Activated CD8-positive, alpha-beta memory T cell treated with anti-CD3 and anti-CD28 coated beads, Interleukin-2, amount 50 U/mL, for 4 hours (primary cell): ENCODE measurements at places on chromosomes 5 and 9.

GRCh38 chr5:155313518-155313917 is 300.0 kb downstream of the KIF4B start:
- no peak for DNase-seq

DNA sequence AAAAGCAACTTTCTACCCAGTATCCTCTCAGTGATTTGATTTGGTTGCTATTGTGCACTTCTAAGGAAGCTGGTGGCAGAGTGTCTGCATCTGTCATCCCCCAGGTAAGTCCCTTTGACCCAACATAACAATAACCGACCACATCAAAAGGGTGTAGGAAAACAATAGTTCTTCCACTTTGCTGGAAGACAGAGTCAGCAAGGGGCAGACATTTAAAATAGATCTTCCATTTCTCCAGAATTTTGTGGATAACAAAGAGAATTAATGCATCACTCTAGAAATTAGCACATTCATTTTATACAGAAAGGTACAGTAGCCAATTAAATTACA is 177.5 kb downstream of the EBF1 start:
- DNase-seq, result no peak

DNA sequence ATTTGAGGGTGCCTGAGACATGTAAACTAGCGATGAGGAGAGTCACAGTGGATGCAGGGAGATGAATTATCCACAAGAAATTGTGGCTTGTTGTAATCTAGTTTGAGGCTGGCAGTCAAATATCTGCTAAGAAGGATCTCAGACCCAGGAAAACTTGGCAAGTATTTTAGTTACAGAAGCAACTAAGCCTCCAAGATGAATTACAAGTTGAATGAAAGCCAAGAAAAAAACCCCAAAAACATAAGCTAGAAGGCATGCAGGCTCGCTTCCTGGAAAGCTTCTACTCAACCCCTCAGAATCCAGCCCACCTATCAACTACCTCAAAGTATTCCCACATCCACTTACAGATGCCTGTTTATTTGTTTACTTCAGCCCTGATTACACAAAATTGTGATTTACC is 696.9 kb downstream of the MAT2B start:
- no peak for DNase-seq

- DNase-seq, result no peak
Observed at GRCh38 chr5:100551183-100551582, 16.0 kb downstream of the FAM174A start.

- no peak for DNase-seq
Observed at GRCh38 chr5:180625791-180626660, 23.4 kb downstream of the FLT4 start.

GRCh38 chr9:129284607-129285291 is 106.7 kb upstream of the IER5L start:
- peak; percentile 9 for DNase-seq

GRCh38 chr9:86732514-86733171 is 214.7 kb downstream of the GAS1 start:
- DNase-seq, result no peak

DNA sequence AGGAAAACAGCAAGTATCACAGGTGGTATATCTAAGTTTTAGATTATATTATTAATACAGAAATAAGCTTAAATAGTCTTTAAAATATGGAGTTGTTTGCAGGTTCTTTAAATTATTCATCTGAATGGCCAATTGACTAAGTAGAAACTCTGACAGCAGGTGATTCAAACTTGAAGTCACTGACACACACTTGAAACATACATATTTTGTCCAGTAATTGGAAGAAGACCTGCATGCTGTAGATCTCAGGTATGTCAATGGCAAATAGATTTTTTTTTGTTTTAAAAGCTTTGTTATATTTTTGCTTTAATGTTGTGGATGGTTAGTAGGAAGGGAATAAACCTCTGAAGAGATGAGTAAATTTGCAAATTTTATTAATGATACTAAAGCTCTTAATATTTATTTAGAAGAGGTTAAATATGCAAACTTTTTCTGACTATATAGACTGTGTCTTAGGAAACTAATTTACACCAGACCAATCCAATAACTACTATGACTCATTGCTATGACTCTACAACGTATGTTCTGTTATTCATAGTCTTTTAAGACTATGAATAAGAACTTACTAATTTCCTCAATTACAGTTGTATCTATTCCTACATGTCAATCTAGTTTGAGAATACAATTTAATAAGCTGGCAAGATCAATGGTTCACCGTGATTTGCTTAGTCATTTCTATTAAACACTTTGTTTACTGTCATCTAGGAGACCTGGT is 53.9 kb upstream of the RORB start:
- DNase-seq, result no peak

DNA sequence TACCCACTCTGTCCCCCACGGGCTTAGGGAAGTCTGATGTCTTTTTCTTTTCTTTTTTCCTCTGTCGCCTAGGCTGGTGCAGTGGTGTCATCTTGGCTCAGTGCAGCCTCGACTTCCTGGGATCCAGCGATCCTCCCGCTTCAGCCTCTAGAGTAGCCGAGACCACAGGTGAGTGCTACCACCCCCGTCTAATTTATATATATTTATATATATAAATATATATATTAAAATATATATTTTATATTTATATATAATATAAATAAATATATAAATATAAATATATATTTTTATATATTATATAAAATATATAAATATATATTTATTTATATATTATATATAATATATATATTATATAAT is 3.3 kb upstream of the ANXA2R start:
- DNase-seq, result no peak

- DNase-seq, result no peak
Observed at GRCh38 chr9:112020680-112021596, 124.3 kb downstream of the UGCG start.

GRCh38 chr5:108862211-108862610 is 114.5 kb downstream of the FER start:
- no peak for DNase-seq

DNA sequence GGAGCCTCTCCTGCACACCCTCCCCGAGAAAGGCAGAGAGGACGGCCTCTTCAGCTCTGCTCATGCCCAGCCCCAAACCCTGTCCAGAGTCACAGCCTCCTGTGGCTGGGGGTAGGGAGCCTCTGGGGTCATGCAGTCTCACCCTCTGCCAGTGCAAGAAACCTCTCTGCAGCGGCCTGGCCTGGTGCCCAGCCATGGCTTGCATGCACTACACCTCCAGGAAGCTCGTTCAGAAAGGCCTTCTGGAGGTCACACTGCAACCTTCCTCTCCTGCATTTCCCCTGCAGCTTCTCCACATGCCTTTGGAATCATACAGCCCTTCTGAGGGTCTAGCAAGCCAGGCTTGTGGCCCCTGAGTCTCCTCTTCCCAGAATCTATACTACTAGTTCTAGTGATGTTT is 17.9 kb downstream of the CSF1R start:
- DNase-seq, result no peak

DNA sequence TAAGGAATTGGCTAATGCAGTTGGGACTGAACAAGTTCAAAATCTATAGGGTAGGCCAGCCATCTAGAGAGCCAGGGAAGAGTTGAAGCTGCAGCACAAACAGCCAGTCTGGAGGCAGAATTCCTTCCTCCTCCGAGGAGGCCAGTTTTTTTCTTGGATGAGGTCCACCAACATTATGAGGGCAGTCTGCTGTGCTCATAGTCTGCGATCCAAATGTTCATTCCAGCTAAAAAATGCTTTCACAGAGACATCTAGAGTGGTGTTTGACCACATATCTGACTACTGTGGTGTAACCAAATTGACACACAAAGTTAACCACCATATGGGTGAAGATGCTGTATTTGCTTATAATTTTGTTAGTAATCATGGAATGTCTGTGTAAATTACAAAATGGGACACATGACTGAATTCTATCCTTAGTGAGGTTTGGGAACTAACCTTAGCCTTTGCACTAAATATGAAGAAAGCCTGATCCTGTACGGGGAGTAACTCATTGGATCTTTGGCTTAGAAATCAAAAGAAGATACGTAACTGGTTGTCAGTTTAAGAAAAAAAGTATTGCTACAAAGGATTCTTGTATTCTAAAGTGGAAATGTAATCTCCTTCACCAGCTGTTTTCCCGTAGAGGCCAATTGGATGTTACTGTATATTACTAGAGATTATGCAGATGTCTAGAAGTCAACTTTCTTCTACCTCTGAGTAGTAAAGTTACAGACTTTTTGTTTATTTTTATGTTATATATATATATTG is 70.6 kb downstream of the SPIN1 start:
- DNase-seq, result no peak

DNA sequence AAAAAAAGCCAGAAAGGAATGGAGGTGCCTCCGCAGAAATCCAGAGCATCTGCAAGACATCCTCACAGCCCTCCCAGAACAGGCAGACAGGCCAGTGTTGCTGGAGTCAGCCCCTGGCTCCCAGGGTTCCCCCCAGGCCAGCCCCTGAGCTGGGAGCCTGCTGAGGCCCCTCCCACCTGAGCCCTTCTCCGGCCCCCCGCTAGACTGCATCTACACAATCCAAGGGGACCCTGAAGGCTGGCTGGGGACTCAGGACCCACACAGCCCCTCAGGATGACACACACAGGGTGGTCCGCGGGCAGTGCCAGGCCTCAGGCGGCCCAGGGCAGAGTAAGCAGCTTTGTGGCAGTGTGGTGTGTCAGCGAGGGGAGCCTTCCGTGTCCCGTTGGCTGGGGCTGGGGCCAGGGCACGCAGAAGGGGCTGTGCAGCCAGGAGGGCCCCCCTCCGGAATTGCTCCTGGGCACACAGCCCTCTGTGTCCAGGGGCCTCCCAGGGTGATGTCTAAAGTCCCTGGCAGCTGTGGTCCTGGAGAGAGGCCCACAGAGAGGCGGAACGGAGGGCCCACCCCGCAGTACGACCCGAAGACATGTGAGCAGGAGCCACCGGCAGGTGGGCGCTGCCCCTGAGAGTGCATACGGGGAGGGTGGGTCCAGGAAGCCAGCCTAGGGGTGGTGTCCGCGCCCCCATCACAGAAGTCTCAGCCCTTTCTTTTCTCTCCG is 2.9 kb downstream of the TMEM250 start:
- DNase-seq, result no peak

GRCh38 chr9:96495341-96495740 is 45.4 kb downstream of the HABP4 start:
- no peak for DNase-seq

DNA sequence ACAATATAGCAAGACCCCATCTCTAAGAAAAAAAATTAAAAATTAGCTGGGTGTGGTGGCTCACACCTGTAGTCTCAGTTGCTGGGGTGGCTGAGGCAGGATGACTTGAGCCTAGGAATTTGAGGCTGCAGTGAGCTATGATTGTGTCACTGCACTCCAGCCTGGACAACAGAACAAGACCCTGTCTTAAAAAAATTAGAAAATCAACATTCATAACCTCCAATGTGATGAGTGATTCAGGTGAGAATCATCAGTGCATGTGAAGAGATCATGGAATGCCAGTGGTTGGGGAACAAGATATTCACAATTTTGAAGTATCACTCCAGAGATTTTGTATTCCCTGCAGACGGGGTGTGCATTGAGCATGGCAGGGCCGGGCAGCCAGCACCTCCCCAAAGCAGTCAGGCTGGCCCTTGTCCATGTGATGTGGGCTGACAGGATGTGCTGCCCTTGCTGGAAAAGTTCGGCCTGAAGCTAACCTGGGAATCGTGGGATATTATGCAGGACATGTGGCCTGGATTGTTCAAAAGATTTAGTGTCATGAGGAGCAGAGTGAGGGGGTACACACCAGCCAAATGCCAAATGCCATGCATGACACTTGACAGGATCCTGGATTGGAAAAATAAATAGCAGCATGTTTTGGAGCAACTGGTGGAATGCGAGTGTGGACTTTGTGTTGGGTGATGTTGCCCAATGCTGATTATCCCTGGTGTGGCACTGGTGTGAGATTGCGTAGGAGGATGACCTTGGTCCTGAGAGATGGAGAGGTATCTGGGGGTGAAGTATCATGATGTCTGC is 189.0 kb downstream of the RGS3 start:
- DNase-seq, result no peak

GRCh38 chr9:87195306-87195705 is 248.0 kb upstream of the GAS1 start:
- DNase-seq, result no peak

GRCh38 chr5:28408651-28409050 is 1370.3 kb upstream of the CDH9 start:
- DNase-seq, result no peak

DNA sequence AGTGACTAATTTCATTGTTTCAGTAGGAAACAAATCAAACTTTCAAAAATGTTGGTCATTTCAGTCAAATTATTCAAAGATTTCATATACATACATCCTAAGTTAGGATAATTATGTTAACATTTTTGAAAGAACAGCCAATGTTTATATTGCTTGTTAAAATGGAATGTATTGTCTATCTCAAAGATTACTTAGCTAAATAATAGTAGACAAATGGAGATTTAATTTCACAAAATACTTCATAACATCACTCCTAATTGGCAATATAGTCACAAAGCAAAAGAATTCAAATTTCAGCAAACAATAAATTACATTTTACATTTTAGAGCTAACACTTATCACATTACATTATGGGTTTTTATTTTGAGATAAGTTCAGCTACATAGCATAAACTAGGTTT is 25.4 kb downstream of the STARD4 start:
- no peak for DNase-seq

GRCh38 chr5:164470312-164470711 is 964.9 kb downstream of the MAT2B start:
- no peak for DNase-seq

- no peak for DNase-seq
Observed at GRCh38 chr5:58924306-58924705, 341.4 kb downstream of the RAB3C start.

DNA sequence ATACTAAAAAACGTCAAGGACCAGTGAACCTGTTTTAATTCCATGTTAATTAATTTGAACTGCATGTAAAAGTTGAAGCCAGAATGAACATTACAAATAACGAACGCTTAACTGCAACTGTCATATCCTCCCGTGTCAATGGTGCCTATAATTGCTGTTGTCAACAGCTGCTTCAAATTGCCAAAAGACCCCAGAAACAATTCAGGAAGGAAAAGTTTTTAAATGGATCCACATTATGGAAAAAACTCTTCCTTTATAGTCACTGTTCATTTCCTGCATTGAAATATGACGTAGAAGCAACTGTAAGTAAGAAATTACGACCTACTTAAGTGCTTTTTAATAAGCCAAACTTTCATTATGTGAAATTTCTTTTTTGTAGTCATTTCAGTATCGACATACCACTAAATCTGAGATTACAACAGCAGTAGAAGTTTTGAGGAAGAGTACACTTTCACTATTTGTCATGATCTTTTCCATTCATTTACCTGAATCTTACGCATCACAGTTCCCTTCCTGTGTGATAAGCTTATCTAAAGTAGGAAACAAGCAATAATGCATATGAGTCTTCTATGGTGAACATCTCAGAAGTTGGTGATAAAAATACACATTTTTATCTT is 37.8 kb downstream of the MEF2C start:
- no peak for DNase-seq

GRCh38 chr9:25935188-25935587 is 256.9 kb upstream of the TUSC1 start:
- no peak for DNase-seq

GRCh38 chr9:126524353-126525077 is 89.2 kb upstream of the LMX1B start:
- DNase-seq, result no peak
